ENCODE measurements at places on chromosomes 3 and 15.

GRCh38 chr3:19263606-19264005 is 115.3 kb downstream of the KCNH8 start:
- DNase-seq = no peak

- no peak for DNase-seq
Measured at GRCh38 chr3:136838641-136839555, 20.0 kb downstream of the SLC35G2 start.

GRCh38 chr15:89790661-89791060 is 14.5 kb downstream of the MESP2 start:
- DNase-seq = no peak

GRCh38 chr3:178703268-178703975 is 167.2 kb downstream of the KCNMB2 start:
- DNase-seq = no peak

DNA sequence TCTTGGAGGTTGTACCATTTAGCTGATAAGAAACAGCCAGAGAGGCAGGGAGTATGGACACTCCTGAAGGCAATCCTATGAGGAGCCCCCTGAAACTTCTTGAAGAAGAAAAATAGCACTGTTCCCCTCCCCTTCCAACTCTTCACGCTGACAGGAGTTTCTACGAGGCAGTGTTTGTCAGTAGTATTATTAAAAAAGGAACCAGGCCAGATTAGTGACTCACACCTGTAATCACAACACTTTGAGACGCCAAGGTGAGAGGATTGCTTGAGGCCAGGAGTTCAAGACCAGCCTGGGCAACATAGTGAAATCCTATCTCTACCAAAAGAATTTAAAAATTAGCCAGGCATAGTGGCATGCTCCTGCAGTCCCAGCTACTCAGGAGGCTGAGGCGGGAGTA is 38.7 kb downstream of the WWTR1 start:
- no peak for DNase-seq

DNA sequence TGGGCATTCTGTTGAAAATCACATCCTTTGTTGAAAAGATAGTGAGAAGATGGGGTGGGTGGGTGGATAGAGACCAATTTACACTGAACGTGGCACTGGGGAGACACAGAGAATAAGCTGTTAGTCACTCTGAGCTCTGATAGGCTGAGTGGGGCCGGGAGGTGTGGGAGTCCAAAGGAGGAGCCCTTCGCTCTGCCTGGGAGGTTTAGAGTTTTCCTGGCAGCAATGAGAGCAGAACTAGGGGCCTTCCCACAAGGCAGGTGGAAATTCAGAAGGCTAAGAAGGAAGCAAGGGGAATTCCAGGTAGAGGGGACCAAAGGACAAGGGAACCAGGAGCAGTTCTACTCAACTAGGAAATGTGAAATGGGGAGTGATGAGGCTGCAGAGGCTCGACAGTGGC is 272.7 kb downstream of the RPLP1 start:
- DNase-seq = no peak

DNA sequence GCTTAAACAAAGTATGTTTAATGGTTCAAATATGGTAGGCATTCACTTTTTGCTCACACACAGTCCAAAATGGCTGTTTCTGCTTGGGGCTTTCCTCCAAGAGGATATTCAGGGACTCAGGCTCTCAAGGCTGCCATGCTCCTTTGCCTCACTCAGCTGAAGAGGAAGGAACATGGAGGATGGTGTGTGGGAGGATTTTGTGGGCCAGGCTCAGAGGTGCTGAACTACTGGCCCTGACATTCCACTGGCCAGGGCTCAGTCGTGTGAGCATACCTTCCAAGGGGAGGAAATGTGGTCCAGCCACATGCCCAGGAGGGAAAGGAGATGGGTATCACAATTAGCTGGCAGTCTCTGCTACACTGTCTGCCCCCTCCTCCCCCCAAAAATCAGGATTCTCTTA is 8.7 kb downstream of the PXYLP1 start:
- DNase-seq = no peak

- DNase-seq = no peak
Measured at GRCh38 chr3:194279101-194279500, 72.0 kb downstream of the CPN2 start.

DNA sequence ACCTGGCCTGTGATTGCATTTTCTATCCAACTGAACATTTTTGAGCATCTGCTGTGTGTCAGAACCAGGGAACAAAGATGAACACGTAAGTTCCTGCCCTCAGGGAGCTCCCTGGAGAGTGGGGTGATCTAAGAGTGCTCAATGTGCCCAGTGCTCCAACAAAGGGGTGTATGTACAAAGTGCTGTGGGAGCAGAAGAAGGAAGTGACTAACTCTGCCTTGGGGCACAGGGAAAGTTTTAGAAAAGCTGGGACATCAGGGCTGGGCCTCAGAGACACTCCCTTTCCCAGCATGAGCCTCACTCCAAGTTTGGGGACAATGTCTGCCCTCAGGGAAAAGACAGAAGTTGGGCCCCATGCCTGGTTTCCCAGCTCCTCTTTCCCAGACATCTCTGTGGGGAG is 27.6 kb upstream of the BNC1 start:
- no peak for DNase-seq

DNA sequence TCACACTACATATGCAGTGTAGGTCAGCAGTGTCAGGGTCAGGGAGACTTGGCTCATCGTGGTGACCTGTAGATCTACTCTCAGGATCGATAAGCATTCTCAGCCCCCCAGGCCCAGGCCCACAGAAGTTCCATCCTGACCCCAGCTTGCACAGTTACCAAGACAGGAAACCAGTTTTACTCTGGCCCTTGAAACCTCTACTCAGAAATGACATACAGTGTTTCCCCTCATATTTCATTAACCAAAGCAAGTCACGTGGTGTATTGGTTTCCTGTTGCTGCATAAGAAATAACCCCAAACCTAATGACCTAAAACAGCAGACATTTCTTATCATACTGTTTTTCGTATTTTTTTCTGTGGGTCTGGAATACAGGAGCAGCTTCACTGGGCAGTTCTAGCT is 242.2 kb downstream of the SLCO3A1 start:
- no peak for DNase-seq

- no peak for DNase-seq
Measured at GRCh38 chr3:71581457-71582035, 2.0 kb downstream of the FOXP1 start.

GRCh38 chr3:186417791-186418190 is 55.8 kb upstream of the DGKG start:
- no peak for DNase-seq

- peak; percentile 17 for DNase-seq
Measured at GRCh38 chr15:89531796-89532537, 35.6 kb upstream of the RHCG start.

DNA sequence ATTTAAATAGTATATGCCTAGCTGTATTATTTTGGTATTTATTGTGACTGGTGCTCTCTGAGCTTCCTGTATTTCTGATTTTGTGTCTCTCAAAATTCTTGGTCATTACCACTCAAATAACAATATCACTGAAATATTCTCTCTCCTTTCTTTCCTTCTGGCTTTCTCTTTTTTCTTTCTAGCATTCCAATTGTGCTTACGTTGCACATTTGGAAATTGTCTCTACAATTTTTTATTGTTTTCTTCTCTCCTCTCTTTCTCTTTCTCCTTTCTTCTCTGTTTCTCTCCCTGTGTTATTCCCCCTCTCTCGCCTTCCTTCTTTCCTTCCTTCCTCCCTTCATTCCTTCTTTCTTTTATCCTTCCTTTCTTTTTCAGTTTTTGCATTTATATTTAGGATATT is 89.6 kb upstream of the MCTP2 start:
- DNase-seq = no peak

GRCh38 chr3:140610544-140610943 is 67.3 kb upstream of the TRIM42 start:
- DNase-seq = no peak

- DNase-seq = peak; percentile 27
Measured at GRCh38 chr3:11624704-11625375, 18.9 kb downstream of the VGLL4 start.

DNA sequence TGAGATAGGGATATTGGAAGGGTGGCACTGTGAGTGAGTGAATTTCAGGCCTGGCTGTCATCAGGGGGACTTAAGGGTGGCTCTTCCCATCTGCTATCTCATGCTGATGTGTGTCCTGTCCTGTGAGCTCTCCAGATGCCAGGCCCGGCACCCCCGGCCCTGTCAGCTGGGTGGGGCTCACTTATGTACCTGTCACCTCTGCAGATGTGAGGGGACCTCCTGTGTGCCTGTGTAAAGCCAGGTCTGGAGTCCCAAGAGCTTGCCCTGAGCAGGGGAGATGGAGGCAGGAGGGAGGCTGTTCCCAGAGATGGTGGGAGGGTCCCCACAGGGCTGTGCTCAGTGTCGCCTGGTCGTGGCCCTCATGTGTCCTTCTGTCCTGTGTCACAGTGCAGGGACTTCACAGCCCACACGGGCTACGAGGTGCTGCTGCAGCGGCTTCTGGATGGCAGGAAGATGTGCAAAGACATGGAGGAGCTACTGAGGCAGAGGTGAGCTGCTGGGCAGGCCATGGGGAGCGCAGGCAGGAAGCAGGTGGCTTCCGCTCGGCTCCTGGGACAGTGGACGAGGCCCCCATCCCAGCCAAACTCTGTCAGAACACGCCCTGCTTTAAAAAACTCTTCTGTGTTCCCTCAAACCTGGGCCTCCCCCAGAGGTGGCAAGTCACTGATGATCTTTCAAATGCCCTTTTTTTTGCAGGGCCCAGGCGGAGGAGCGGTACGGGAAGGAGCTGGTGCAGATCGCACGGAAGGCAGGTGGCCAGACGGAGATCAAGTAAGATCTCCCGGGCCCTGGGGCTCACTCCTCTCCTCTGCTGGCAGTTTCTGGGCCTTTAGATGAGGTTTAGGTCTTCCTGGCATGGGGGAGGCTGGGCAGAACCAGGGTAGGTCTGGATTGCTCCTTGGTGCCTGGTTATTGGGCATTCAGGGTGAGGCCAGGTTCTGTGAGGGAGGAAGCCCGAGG is 23.1 kb downstream of the PSTPIP1 start:
- DNase-seq = no peak

- peak; percentile 38 for DNase-seq
Measured at GRCh38 chr15:38707802-38708671, 143.4 kb upstream of the RASGRP1 start.

- DNase-seq = peak; percentile 4
Measured at GRCh38 chr3:135240426-135240825, 445.4 kb downstream of the EPHB1 start.

DNA sequence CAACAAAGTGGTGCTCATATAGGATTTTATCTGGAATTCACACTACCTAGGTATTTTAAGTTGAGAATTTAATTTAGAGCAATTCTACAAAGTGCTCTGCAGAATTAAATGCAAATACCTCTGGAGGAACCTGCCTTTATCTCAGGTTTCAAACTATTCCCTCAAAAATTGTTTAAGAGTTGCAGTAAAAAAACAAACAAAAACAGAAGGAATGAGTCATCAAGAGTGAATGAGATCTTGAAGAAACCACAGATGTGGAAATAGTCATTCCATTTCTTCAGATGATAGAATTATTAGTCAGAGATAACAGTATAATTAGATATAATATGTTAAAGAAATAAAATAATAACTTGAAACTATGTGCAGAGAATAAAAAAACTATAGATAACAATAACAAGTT is 80.8 kb upstream of the SCN5A start:
- peak; percentile 16 for DNase-seq

All from SW480 (cell line).